ENCODE measurements at places on chromosomes 11 and 22. TPM values are rescaled to one million over a fixed set of nuclear protein-coding genes. Genes with fewer than 3 reads are reported as not detected.

DNA sequence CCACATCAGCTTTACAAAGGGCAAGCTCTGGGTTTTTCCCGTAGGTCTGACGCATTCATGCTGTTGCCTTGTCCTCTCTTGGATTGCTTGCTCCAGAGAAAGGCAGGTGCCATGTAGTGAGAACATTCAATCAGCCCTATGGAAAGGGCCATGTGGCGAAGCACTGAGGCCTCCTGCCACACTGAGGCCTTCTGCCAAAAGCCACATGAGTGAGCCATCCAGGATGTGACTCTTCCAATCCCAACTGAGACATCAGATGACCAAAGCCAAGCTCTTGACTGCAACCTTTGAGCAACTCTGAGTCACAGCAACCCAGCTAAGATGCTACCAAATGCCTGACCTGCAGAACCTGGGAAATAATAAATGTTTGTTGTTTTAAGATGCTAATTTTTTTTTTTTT is 9.0 kb upstream of the PANX3 start:
- no peak for DNase-seq

- DNase-seq = no peak
Observed at GRCh38 chr11:131662993-131663392, 292.6 kb downstream of the NTM start.

DNA sequence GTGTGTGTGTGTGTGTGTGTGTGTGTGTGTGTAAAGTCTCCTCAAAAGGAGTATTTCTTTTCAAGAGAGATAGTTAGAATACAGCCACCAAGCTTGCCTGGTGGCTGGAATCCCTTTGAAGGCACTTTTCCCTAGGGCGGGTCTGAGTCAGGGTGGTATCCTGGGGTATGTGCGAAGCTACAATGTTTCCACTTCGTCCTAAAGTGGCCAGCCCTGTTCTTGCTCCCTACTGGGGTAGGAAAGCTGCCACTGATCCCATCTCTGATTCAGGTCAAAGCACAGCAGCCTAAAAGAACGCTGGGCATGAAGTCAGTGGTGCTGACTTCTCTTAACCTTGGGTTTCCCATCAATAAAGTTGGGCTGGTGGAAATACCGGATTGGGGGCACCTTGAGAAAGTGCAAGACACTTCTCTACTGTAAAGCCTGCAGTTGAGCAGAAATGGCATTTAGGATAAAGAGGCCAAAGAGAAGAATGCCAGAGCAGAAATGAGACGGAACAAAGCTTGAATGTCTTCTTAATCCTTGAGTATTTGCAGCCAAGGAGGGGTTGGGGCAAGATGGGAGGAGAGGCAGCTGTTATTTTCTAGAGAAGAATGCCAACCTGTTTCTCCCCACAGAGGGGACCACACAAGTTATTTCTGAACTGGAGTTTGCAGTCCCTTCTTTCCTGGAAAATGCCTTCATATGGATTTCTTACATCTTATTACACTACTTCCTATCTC is 35.3 kb downstream of the ZNRF3 start:
- no peak for DNase-seq

GRCh38 chr11:65886826-65887722 is 1.2 kb downstream of the FIBP start:
- DNase-seq = no peak

DNA sequence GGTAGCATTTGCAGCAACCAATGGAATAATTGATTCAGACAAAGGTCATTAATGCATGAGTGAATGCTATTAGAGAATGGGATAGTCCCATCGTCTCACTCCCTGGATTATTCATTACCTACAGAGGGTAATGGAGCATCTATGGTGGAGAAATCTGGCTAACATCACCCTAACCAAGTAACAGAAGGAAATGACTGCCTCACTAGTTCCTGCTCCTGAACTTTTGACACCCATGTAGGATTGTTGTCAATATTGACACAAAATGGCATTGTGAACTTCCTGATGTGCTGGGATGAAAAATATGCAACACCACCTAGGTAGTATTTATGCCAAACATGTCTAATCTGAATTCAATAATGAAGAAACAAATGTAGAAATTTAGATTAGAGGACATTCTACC is 44.0 kb upstream of the KIRREL3 start:
- no peak for DNase-seq

- no peak for DNase-seq
Observed at GRCh38 chr11:43944761-43945311, 2.4 kb downstream of the C11orf96 start.

Gene ANKK1
- 0.50 TPM for total RNA-seq

- no peak for DNase-seq
Observed at GRCh38 chr11:128965485-128965884, 22.8 kb upstream of the TP53AIP1 start.

DNA sequence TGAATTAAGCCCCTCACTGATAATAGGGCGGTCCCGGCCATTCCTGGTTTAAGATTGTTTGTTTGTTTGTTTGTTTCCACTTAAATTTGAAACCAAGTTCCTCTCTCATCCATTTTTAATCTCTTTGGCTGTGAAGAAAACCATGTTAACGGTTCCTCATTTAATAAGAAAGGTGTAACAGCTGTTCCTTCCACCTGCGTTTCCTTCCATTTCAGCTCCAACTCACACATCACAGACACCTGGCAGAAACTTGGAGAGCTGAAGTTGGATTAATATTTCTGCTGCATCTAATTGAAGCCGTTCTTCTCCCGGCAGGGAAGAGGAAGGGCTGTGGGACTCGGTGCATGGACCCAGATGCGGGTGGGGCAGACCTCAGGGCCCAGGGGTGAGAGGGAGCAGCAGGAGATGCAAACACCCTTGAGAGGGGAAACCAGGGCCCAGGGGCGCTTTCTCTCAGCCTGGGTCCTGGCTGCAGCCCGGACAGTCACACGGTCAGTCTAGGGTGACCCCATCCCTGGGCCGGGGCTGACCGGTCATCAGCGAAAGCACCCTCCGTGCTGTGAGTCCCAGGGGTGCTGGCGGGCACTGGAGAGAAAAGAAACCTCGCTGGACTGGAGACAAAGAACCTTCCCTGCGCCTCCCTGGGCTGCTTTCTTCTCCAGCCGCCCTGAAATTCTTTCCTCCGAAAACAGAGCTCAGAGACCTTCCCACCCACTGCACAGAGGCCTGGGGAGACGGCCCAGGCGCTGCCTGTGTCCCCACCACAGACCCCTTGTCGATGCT is 242.0 kb downstream of the BRD1 start:
- no peak for DNase-seq

Gene RAB38
- total RNA-seq = 7.3 TPM

DNA sequence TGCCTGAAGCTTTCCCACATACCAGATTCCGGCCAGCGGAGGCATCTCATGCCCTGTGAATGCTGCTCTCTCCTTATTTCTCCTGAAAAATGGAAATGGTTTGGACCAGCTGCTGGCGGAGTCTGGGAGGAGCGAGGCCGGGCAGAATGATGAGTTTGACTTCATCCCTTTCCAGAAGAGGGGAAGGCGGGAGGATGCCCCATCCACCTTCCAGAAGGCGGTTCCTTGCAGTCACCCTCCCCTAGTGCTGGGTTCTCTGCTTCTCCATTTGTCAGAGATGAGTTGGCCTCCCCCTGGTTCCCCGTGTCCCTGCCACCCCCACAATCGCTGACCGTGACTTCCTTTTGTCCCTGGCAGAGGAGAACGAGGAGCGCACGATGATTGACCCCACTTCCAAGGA is 75.6 kb downstream of the PARVB start:
- no peak for DNase-seq

DNA sequence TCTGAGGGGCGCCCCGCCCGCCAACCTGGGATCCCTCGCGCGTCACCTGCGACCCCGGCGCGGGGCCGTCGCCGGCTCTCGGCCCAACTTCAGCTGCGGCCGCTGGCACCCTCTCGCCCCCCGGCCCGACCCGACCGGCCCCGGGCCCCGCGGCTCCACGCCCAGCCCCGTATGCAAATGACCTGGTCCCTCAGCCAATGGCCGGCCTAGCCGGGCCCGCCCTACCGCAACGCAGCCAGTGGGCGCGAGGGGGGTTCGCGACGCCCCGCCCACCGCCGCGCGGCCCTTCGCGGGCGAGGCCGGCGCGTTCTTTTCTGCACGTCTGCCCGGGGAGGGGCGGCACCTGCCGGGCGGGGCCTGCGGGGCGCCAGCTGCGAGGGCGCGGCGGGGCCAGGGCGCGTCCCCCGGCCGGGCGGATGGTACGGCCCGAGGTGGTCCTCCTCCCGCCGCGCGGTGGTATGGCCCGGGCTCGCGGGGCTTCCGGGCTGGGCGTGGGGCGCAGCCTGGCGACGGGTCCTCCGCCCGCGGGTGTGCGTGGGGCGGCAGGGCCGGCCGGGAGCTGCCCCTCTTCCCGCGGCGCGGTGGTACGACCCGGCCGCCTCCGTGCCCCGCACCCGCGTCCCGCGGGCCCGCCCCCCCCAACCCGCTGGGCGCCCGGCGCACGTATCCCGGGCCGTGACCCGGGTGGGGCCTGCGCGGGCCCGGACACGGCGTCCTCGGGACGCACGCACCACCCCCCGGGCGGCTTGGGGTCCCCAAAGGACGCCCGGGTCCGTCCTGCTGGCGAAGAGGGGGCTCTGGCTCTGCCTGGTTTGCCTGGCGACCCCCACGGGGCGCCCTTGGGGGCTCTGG is 7.7 kb upstream of the PHRF1 start:
- DNase-seq = peak; percentile 70

DNA sequence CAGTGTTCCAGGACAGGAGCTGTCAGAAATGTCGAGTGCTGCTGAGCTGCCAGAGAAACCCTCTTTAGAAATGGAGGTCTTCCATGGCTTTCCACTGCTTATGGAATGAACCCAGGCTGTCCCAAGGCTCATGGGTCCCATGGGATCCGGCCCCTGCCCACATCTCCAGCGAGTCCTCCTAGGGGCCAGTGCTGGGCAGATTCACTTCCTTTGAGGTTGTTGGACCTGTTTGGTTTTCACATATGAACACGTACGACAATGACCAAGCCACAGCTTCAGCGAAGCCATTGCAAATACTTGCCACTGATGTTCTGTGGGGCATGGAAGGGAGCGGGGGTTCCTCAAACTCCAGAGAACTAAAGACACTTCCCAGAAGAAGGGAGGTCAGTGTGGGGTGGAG is 483.3 kb downstream of the TBC1D22A start:
- no peak for DNase-seq

Gene DNAJB7
- total RNA-seq = not detected

Gene TTLL1
- total RNA-seq = 13.2 TPM

DNA sequence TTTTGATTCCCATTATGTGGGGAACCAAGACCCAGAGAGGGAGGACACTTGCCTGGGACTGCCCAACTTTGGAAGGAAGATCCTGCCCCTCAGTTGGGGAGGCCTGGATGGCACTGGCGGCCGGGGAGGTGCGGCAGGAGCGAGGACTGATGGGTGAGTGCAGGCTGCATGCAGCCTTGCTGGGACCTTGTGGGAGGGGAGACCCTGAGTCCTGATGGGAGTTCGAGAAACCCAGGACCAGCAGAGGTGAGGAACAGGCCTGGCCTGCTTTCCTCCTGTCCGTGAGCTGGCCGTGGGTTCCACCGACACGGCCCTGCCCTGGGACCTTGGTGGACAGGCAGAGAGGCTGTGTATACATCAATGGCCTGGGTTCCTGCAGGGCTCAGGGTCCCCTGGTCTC is 19.3 kb upstream of the SMIM38 start:
- DNase-seq = no peak

GRCh38 chr11:6328321-6328720 is 8.0 kb upstream of the CAVIN3 start:
- no peak for DNase-seq

Gene TSKU
- total RNA-seq = 59.5 TPM

- no peak for DNase-seq
Observed at GRCh38 chr22:30144391-30144790, 64.1 kb downstream of the HORMAD2 start.

- no peak for DNase-seq
Observed at GRCh38 chr11:64152841-64153691, 12.8 kb downstream of the MACROD1 start.

DNA sequence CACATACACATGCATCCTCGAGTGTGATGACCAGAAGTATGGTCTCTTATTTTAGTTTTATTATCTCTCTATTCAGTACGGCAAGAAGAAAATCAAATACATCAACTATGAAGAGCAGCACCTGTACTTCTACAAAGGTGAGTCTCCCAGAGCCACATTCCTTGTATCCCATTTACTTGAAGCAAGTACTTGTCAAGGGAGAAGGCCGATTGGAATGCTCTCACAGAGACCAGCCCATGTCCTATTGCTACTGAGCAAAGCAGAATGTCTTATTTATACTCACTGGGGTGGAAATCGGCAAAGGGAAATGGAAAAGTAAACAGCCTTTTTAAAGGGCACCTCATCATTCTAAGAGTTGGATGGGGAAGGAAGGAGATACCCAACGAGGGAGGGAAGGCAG is 72.6 kb upstream of the OR5AK2 start:
- no peak for DNase-seq

- DNase-seq = no peak
Observed at GRCh38 chr11:122714484-122714883, 59.0 kb downstream of the UBASH3B start.

- no peak for DNase-seq
Observed at GRCh38 chr11:82234256-82234655, 499.4 kb downstream of the FAM181B start.

DNA sequence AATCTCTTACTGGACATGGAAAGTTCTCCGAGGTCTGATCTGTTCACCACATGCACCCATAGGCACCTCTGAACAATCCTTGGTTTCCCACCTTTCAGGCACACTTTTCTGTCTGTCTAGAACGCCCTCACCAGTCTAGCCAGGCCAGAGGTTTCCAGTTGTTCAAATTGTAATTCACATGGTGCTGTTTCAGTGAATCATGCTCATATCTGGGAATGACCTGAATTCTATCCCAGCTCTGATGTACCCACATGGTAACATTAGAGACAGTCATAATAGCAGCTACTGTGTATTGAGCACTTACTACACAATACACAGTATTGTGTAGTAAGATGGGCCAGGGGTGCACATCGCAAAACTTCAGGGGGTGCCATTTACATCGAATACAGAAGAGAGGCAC is 138.2 kb downstream of the COMMD9 start:
- no peak for DNase-seq

GRCh38 chr11:129544691-129545090 is 169.0 kb downstream of the BARX2 start:
- DNase-seq = no peak

GRCh38 chr11:96293598-96294021 is 49.4 kb downstream of the MAML2 start:
- no peak for DNase-seq

GRCh38 chr11:45527898-45528297 is 137.5 kb downstream of the CHST1 start:
- no peak for DNase-seq

DNA sequence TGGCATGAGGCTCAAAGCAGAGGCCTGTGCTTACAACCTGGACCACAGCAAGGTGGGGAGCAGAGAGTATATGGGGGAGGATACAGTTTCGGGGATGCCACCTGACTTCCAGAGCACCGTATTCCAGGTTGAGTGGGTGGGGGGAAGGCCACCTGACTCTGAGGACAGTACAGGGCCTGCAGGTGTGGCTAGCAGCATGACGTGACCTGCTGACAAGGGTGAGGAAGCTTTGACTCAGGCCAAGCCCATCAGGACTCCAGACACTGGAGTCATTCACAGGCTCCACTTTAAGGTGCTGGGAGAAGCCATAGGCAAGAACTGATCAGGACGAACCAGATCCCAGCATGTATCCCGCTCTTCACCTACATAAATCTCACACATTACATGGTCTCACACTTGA is 34.6 kb upstream of the CRTAM start:
- no peak for DNase-seq
